ENCODE measurements at places on chromosomes 7 and 10.
A peak's percentile ranks its signal among the peaks of the same experiment; 100 is the strongest.

DNA sequence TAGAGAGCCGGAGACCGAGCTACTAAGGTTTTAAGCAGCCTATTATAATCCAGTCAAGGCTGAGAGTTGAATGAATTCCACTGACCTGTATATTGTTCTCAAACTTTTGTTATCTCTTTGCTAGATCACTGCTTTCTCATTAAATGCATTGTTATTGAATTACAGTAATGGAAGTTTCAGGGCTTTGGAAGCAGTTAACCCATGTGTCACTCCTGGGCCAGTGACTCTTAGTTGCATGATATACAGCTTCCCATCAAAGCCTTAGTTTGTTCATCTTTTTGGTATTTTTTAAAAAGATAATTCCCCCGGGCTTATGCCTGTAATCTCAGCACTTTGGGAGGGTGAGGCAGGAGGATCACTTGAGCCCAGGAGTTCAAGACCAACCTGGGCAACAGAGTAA is 55.4 kb upstream of the KIAA1217 start:
- no peak for DNase-seq

DNA sequence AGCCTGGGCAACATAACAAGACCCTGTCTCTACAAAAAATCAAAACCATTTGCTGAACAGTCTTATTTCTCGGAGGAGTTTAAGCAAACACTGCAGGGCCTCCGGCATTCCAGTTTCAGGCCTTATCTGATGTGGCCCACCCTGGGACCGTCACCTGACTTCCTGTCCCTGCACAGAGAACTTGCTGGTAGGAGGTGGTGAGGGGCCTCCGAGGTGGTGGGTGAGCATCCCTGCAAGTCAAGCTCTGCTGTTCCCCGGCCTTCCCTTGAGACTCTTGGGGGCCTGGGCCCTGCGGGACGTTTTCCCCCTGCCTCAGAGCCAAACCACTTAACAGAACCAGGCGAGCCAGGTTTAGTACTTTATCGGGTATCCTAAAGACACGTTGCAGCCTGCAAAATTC is 44.5 kb upstream of the AP5Z1 start:
- DNase-seq = no peak

DNA sequence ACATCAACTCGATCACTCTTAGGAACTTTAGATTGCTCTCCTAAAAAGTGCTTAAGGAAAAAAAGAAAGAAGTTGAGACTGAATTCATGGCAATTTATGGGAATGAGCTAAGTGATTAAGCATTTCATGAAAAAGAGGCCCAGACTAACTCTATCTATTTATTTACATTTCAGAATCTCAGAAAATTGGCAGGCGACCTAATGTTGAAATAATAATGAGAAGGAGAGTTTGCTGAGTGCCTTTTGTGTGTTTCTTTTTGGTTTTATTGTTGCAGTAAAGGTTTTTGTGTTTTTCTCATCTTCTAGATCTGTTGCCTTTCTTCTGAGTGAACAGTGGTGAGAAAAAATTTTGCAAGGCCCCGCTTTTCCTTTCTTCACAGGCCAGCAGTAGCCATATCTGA is 3.8 kb downstream of the GRK5 start:
- DNase-seq = no peak

DNA sequence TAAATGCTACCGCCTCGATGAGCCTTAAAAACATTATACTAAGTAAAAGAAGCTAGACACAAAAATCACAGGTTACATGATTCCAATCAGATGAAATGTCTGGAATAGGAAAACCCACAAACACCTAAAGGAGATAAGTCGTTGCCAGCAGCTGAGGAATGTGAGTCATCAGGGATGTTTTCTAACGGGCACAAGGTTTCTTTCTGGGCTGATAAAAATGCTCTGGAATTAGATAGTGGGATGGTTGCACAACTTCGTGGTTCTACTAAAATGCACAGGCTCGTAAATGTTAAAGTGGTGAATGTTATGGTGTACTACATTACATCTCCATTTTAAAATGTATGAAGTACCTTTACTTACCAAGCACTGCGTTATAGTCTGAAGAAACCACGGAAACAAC is 9.7 kb downstream of the ABLIM1 start:
- DNase-seq = no peak

GRCh38 chr10:124524991-124525653 is 63.5 kb downstream of the LHPP start:
- no peak for DNase-seq

- DNase-seq = no peak
Observed at GRCh38 chr7:144830811-144831210, 5.0 kb downstream of the TPK1 start.

GRCh38 chr10:109875151-109875568 is 48.2 kb downstream of the XPNPEP1 start:
- no peak for DNase-seq

DNA sequence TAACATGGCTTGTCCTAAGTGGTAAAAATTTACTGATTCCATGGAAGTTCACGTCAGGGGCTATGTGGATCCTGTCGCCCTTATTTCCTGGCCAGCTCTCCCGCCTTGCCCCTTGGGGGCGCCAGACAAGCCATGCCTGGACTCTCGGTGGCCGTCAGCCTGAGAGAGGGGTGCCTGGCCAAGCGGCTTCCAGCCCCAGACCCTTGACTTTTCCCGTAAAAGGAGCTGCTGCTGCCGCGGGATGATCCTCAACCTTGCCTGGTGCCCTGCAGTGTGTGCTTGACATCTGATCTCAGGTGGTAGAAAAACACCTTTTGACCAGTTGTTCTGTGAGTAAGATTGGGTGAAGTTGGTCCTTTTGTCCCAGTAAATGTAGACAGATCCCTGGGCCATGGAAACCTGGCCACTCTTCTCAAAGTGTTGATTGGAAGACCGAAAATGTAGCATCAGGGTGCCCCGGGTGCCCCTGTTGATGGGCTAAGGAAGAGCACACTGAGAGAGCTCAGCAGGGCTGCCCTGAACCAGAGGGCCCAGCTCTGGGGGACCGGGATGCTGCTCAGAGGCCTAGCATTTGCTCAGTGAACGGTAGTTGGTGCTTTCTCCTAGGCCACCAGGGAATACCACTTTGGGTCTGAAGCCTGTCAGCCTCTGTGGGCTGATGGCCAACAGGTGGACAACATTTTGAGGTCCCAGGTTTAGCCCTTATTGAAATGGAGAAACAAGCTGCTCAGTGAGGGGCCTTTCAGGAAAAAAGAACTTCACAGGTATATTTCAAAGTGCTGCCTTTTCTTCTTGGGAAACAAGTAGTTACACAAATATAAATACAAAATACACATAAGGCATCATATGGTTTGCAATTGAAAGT is 162.5 kb downstream of the LRMDA start:
- DNase-seq = no peak

DNA sequence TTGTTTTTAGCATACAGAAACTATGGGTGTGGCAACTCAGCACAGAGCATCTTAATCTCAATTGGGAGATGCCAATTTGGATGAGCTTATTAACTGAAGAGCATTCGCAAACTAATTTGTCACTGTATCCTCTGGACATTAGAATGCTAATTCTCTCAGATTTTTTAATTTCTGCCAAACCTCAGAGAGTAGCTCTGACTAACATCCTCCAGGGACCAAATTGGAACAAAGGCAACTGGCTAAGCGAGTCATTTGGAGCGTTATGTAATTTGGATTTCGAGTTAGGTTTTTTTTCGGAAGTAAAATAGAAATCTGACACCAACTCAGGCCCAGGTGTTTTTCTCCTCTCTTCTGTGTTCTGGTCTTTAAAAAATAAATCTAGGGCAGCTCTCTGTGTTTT is 201.9 kb downstream of the BMPER start:
- DNase-seq = no peak

- no peak for DNase-seq
Observed at GRCh38 chr7:120825152-120825551, 32.8 kb downstream of the TSPAN12 start.

DNA sequence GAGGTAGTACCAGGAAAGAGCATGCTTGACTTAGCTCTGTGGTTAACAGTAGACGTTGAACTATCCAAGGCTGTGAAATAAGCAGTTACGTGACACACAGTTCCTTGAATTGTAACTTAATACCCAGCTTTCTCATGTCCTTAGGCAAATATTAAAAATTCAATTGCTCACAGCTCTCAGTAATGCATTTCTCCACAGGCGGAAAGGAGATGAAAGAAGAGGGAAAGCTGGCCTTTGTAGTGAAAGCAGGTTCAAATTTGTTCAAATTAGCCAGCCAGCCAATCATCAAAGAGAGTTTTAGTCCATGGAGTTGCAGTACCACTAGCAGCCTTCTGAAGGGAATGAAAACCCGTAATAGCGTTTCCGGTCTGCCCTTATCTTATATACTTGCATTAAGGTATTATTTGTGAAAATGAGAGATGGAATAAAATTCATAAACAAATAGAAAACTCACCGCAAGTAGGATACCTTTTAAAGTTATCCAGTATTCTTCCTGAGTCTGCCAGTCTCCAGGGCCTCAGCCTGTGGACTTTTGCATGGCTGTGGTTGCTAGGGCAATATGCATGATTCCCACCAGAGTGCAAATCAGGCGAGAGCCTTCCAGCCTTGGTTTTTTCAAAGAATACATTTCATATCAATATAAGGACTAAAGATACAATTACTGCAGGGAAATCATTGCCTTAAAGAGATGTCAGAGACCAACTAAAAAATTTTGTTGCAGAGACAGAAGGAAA is 795.5 kb downstream of the TNS3 start:
- no peak for DNase-seq

- DNase-seq = no peak
Observed at GRCh38 chr7:91416155-91416865, 152.1 kb downstream of the FZD1 start.

DNA sequence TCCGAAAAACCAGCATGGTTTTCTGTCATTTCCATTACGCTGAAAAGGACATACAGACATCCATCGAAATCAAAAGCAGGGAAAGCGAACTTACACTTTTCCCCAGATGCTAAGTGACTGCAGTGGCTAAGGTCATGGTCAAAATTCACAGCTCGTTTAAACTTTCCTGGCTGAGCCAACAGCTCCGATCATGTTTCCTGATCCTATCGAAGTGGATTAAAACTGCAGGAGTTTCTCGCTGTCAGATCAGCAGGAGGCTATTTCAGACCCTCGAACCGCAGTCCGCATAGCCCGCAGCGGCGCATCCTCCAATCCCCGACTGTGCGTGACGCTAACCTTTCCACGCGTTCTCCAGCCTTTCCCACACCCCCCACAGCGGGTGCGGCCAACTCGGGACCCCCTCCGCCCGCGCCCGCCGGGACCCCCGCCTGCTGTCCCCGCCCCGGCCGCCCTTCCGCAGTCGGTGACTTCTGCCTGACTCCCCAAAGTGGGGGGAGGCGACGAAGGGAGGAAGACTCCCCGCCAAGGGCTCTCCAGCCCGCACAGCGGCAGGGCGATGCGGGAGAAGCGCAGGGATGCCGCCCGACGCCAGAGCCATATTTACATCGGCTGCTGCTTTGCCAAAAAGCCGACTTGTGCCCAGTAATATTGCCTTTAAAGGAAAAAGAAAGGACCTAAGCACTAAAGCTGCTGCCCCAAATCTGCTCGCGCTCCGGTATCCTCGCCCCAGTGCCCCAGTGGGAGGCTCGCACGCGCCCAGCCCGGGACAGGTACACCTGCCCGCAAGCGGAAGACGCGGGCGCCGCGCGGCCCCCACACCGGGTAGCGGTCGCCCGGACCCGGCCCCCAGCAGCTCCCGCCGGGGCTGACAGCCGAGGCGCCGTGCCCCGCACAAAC is 1.2 kb downstream of the PIP4K2A start:
- DNase-seq = peak; percentile 28

DNA sequence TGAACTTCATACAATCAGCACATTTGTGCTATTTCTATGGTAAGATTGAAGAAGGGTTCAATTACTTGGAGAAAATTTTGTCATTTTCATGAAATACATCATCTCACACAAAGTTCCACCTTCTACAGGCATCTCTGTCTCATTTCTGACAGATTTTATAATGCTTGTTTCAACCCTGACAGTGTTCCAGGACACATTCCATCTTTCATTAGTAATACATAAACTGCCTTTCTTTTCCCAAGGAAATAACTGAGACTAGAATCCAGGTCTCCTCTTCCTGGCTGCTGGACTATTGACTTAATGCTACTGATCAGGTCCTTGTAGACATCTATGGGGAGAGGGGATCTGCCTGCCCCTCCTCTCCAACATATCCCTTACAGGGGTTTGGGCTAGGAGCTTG is 70.1 kb upstream of the PLPP4 start:
- no peak for DNase-seq

DNA sequence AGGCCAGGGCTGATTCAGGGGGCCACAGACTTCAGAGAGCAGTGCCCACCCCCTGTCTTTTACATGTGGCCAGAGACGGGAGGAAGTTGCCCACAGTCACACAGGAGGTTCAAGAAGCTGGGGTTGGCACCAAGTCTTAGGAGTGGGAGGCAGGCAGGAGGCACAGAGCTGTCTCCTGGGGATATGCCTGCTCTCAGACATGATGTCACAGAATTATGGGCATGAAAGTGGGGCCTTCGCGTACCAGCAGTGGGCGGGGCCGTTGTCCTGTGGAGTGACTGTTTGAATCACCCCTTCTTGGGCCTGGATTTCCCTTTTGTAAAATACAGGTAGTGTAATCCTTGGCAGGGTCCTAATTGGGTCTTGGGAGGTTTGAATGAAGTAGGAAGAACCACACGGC is 81.2 kb upstream of the PPIF start:
- DNase-seq = no peak

GRCh38 chr10:31602541-31603234 is 283.7 kb downstream of the ZEB1 start:
- DNase-seq = no peak

DNA sequence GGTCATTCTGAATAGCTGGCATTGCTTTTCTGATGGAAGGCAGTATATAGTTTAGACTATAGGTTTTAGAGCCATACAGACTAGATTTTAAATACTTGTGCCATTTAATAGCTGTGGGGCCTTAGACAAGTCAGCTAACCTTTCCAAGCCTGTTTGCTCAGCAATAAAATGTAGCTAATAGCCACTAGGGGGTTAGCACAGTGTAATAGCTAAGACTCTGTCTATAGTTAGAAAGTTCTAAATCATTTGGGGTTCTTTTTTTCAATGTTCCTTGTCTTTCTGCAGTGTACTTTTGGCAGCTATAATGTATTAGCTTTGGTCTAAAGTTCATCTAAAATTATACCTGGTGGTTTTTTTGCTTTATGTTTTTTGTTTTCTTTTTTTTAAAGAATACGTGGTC is 7.5 kb upstream of the KIFBP start:
- DNase-seq = no peak

DNA sequence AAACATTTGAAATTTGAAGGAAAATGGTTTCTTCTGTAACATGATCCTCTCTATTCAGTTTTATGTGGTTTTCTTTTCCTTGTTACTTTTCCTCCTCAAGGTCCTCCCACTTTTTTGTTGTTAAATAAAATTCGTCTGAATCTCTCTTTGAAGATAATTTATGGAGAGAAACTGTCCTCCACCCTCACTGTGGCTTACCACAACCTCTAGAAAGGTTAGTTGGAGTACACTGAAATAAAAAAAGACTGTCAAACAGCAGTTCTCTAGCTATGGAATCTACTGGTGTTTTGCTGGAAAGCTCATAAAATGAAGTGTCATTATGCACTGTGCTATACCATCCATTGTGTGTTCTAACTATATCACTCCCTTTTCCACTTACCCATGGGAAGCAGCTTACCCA is 189.4 kb downstream of the HDAC9 start:
- DNase-seq = no peak
